ENCODE measurements at places on chromosomes 3 and 15.

GRCh38 chr15:90000186-90001001 lies 730 bp upstream of the ZNF710 start:
- peak; percentile 27 for DNase-seq

DNA sequence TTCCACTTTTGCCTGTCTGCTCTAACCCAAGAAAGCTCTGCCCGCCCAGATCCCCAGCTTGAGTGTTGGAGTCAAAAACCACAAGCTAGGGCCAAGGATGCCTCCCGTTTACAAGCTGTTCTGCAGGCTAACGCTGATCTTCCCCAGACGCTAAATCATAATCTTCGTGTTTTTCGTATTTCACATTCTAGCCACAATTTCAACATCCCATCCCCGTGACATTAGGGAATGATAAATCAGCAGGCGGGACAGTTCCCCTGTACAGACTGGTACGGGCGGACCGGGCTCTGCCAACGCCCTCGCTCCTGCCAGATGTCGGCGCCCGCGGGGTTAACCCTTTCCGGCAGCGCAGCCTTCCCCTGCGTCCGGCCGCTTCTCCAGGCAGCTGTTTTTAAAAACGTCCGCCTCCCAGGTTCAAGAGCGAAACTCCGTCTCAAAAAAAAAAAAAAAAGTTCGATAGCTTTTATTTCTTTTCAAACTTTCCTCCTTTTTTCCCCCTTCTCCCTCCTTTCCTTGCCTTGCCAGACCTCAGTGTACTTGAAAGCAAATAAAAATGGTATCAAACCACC lies 81.0 kb upstream of the BNC1 start:
- DNase-seq = no peak

GRCh38 chr15:64037966-64038365 lies 8.3 kb downstream of the DAPK2 start:
- no peak for DNase-seq

GRCh38 chr3:39187372-39188155 lies 4.8 kb downstream of the XIRP1 start:
- DNase-seq = no peak

DNA sequence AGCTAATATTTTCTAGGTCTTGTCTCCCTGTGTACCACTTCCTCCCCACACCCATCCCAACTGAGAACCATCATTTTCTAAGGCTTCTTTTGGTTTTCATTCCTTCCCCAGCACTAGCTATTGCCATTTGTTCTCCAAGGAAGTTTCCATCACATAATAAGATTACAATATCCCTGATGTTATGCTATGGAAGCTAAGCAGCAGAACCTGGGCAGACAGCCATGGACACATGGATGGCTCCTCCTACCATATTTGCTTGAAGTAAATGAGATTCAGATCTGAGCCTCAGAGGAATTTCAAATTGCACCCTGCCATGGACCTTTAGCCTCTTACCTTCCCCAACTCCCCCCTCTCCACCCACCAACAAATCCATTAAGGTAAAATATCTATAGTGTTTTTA lies 31.5 kb downstream of the GASK1A start:
- no peak for DNase-seq

DNA sequence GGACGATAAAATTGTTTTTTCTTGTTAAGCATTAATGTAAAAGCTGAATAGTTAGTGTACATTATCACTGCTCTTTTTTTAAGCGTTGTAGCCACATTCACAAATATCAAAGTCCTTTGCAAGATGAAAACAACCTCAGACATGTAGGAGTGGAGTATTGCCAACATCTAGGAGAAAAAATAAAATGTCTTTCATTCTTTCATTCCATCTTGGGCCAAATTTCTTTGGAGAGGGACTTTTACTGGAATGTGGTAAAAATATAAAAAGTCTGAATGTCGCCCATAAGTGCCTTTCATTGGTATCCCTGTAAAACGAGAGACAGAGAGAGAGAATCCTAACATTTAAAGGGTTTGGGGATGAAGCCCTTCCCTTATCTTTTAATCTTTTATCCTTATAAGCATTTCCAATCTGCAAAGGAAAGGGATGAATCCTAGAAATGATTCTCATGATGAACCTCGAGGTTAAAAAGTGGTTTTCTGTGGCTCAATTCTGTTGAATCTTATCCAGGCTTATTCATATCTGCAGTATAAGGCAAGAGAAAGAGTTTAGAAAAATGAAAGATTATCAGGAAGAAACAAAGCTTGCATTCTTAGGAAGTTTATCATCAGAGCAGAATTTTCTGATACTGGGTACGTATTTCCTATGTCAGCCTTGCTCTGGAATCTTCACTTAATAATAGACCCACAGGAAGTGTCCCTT lies 1031.7 kb downstream of the MCTP2 start:
- no peak for DNase-seq

- no peak for DNase-seq
Measured at GRCh38 chr3:65342084-65342683, 654.4 kb upstream of the ADAMTS9 start.

GRCh38 chr3:48112813-48113212 lies 75.4 kb downstream of the CDC25A start:
- no peak for DNase-seq

DNA sequence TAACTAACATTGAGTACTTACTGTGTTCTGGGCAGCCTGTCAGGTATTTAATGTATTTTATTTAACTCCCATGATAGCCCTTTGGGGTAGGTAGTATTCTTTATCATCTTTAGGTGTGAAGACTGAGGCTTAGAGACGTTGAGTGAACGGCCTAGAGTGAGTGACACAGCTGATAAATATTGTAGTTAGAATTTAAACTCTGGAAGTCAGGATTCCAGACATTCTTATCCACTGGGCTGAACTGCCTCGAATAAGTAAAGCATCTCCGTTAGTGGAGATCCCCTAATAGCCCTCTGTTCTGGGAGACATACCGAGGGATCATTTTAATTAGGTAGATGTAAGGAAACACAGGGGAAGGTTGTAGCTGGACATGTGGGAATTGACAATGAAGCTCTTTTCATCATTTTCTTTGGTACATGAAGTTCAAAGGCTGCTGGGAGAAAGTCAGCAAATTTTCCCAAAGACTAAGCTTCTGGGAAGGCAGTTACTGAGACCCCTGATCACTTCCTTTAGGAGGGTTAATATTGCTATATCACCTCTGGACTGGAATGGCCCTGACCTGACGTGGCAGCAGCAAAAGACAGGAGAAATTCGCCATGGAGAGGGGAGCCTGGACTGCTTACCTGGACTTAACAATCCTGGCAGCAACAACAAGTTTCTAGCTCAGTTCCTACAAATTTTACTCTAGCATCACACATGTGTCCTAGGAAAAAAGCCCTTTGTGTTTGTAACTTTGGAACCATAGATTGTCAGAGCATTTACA lies 11.7 kb upstream of the PDCD6IP start:
- DNase-seq = no peak

- DNase-seq = no peak
Measured at GRCh38 chr3:15283702-15284101, 48.7 kb downstream of the SH3BP5 start.

DNA sequence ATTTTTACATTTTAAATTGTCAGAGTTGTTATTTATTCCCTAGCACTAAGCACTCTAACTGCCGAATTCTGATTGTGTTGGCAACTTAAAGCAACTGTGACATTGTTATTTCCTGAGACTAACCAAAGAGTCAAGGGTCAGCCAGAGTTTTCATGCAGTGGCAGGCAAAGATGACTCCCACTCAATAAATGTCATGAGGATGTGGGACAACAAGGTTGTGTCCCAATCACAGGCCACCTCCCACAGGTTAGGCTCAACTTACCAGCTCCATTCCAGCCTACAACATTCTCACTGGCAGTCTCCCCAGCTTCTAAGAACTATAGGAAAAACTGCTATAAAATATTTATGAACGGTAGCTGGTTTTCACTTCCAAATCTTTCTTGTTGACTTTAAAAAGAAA lies 80.1 kb downstream of the RSL24D1 start:
- no peak for DNase-seq

All from CD14-positive monocyte (primary cell).